ENCODE measurements at places on chromosomes 3 and 15.

DNA sequence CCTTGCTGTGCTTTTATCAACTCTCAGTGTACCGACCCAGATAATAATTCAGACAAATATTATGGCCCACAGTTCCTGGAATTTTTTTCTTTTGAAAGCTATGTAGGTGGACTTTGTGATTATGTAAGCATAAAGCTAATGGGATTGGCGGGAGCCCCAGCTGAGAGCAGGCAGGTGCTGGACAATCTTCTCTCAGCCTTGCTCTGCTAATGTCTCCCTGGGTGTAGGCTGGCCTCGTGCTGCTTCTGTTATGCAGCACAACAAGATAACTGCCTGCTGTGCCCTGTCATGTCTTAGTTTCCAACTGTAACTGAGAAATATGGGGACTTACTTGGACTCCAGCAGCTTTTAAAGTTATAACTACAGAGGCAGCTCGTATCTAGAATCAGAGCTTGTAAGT, 415.0 kb downstream of the PDCD6IP start:
- no peak for DNase-seq

DNA sequence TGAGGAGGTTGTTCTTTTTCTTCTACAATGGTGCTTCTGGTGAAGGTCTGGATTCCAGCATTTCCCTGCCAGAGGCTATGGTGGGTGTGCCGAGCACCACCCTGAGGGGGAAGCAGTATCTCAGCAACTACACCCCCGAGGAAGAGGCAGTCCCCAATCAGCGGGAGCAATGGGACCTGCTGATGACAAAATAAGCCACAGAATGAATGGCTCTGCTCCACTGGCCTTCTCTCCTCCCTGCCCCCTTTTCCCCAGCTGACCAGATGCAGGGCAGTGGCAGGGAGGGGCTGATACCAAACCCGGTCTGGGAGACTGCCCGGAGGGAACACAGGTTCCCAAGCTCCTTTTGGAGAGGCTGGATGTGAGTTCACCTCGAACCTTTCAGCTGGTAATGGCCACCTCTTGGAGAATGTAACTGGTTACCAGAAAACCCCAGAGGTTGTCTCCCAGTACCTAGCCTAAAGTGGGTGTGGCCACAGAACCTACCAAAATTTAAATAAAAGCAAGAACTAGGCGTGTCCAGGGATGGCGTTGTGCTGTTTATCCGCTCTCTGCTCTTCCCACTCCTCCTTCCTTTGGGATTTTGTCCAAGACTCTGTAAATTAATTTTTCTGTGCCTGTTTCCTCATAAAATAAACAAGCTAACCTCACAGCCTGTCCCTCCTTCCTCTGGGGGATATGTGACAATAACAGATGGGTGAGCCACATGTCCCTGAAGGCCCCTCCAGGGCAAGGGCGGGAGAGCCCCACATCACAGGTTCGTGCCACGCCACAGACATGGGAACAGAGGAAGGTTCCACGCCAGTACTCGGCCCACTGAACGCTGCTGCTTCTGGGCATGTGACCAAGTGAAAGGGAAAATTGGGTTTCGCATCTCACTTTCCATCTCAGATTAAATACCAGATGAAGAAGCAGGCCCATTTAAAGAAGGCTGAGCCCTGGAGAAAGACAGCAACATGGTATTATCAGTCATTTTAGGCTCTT, 35.1 kb upstream of the SPTBN5 start:
- DNase-seq, result no peak

GRCh38 chr3:171323938-171324536, 136.2 kb downstream of the TNIK start:
- DNase-seq, result no peak

DNA sequence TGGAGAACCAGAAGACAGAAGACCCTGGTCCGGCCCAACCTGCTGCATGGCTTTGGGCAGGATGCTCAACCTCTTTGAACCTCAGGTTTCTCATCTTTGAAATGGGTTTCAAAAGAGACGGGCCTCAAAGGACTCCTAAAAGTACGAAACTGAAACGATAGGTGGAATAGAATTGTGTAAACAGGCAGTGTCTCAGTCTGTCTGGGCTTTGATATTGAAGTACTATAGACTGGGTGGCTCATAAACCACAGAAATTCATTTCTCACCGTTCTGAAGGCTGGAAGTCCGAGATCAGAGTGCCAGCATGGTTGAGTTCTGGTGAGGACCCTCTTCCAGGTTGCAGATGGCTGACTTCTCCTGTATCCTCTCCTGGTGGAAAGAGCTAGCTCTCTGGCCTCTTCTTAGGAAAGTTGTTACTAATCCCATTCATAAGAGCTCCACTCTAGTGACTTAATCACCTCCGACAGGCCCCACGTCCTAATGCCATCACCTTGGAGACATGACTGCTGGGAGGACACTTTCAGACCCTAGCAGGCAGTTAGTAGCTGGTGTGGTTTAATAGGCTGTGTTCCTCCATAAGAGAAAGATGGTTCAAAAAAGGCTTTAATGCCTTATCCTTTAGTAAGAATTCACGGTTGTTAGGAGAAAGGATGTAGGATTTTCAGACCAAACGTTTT, 35.7 kb downstream of the SSUH2 start:
- no peak for DNase-seq

DNA sequence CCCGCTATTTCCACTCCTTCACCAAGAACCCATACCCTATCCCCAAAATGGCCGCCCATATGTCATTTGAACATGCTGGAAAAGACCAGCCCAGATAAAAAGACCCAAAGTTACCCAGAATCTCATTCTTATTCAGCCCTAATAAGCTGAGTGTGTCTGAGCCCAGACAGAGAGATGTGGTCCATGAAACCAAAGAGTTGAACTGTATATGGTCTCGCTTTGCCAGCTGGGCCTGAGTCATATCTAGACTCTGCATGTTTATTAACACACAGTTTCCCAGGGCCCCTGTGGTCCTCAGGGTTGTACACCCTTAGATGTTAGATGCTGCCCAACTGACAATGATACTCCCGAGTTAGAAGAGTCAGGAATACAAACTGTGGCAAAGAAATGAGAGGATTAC, 201.9 kb upstream of the STRIT1 start:
- no peak for DNase-seq

DNA sequence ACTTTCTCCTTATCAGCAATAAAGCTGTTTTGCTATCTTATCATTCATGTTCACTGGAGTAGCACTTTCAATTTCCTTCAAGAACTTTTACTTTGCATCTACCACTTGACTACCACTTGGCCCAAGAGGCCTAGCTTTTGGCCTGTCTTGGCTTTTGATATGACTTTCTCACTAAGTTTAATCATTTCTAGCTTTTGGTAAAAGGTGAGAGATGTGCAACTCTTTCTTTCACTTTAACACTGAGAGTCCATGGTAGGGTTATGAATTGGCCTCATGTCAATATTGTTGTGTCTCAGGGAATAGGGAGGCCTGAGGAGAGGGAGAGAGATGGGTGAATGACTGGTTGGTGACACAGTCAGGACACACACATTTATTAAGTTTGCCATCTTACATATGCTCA, 31.0 kb upstream of the FAM3D start:
- no peak for DNase-seq

DNA sequence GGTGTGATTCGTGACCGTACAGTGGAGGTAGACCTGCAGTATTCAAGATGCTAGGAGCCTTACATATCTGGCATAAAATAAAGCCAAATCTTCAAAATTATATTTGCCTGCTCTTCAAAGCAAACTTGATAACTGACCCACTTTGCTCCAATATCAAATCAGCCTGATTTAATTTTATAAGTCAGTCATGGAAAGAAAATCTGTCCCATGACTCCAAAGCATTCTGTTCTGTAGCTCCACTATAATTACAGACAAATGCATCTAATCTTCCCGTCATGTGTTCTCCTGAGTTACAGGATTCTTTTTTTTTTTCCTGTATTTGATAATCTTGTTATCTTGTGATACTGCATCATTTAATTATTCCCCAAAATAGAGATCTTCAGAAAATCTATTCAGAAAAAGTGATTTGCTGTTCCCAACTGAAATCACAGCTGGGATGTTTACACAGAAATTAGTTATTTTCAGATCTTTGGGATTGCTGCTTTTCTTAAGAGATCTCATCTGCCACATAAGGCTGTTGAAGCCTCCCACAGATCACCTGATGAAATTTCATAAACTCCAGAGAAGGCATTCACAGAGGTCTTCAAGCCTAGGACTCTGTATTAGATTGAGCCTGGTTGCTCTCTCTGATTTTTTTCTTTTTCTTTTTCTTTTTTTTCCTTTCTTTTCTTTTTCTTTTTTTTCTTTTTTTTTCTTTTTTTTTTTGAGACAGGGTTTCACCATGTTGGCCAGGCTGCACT, 27.2 kb downstream of the TIMP4 start:
- DNase-seq, result no peak

DNA sequence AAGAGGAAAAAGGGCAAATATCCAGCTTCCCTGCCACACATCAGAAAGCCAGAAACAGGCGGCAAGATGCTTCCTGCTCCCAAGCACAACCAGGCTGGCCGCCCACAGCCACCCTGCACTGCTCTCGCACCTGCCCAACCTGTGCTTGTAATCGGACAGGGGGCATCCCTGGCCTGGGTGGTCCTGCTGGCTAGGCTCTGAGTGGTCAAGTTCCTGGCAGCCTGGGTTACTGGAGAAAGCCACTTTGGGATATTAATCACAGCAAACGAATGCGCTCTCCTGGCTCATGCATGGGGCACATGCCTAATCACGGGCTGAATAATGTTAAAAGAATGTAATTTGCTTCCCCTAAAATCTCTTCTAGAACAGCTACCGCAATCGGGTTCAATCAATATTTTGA, 442.4 kb downstream of the MCTP2 start:
- DNase-seq, result no peak

- DNase-seq, result no peak
These were observed 276.3 kb downstream of the RYR3 start for GRCh38 chr15:33586786-33587697.

- DNase-seq, result no peak
These were observed 181.4 kb downstream of the SMAD6 start for GRCh38 chr15:66883284-66883911.

DNA sequence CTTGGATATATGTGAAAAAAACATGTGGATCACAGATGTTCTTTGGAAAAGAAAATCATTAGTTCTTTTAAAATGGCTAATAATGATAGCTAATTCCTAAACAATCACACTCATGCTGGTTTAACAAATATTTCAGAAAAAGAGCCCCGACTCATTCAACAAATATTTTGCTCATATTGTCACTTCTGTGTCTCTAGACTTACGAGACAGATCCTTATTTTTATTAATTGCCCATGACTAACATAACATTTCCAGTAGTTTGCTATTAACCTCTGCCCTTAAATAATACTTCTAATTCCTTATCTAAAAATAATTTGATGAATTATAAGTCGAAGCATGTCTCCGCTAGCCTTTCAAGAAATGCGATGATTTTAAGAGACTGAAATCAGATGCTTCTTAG, 70.4 kb downstream of the SATB1 start:
- no peak for DNase-seq

Data from KG1 (cell line).